BJ (cell line): ENCODE measurements at places on chromosomes 2 and 18.

DNA sequence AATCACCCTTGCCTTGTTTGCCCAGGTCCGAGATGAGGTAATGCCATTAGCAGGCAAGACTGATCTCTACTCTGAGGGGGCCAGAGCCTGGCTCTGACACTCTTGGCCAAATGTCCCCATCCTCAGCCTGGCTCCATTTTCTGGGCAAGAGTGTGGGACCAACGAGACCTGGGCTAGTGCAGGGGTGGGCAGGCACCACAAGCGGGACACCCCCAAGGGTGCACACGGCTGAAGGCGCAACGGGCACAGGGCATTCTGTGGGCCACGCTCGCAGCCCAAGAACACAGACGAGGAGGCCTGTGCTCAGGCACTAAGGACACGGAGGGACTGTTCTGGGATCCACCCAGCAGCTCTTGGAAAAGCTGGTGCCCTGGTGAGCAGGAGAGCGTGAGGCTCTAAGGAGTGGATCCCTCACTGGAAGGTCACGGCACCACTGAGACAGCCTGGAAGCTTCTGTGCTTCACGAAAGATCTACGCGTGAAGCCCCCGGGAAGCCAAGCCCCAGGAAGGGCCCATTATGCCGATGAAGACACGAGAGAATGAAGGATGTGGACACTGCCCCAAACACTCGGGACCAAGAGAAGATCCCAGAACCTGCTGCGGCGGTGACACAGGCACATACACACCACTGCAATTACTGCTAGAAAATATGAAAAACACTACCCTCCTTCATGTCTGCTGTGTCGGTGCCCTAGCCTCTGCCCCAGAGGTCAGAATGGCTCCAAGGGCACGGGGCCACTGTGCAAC is 138.2 kb downstream of the HDAC4 start:
- no peak for DNase-seq

GRCh38 chr18:74171910-74172606 is 23.7 kb downstream of the TIMM21 start:
- no peak for DNase-seq

- peak; percentile 31 for DNase-seq
Measured at GRCh38 chr2:106192752-106193689, 1.1 kb downstream of the UXS1 start.

DNA sequence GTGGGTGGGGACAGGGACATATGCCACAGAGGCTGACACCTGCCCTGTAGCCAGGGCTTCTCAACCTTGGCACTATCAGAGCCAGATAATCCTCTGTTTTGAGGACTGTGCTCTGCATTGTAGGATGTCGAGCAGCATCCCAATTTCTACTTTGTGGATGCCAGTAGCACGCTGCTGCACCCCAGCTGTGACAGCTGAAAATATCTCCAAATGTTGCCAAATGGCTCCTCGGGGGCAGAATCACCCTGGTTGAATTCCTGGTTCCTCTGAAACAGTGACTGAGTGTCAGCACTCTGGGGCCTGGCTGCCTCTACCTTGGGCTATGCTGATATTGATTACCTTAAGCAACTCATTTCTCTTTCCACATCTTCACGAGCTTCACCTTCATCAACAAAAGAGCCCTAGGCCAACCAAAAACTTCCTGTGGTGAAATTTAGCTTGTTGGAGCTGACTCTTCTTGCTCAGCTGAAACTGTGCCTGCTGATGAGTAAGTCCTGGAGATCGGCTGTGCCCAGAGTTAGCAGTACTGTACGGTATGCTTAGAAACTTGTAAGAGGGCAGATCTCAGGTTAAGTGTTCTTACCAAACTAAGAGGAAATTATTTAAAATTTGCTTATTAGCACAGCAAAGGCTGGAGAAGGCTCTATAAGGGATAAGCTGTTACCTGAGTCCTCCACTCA is 138.1 kb downstream of the SEPTIN10 start:
- DNase-seq, result no peak

- no peak for DNase-seq
Measured at GRCh38 chr2:64478502-64479230, 24.7 kb downstream of the LGALSL start.

DNA sequence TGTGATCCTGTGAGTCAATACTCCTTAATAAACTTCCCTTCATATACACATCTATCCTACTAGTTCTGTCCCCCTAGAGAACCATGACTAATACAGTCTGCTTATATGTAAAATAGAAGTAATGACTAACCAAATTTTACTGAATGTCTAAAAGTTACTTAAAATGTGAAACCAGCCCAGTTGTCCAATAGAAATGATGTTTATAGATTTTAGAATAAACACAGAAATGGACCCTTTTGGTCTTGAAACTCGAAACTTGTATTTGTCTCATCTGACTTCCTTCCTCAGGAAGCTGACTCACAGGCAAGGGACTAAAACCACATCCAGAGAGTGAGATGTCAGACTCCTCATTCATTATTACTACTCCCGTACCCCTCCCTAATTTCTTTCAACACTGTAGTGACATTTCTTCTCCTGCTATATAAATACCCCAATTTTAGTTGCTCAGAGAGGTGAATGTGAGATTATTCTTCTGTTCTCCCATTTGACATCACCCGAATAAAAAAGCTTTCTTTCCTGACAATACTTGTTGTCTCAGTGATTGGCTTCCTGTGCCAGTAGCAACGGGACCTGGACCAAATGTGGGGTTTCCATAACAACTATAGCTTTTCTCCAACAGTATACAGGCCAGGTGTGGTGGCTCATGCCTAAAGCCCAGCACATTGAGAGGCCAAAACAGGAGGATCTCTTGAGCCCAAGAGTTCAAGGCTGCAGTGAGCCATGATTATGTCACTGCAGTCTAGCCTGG is 486.0 kb downstream of the ERBB4 start:
- DNase-seq, result no peak

DNA sequence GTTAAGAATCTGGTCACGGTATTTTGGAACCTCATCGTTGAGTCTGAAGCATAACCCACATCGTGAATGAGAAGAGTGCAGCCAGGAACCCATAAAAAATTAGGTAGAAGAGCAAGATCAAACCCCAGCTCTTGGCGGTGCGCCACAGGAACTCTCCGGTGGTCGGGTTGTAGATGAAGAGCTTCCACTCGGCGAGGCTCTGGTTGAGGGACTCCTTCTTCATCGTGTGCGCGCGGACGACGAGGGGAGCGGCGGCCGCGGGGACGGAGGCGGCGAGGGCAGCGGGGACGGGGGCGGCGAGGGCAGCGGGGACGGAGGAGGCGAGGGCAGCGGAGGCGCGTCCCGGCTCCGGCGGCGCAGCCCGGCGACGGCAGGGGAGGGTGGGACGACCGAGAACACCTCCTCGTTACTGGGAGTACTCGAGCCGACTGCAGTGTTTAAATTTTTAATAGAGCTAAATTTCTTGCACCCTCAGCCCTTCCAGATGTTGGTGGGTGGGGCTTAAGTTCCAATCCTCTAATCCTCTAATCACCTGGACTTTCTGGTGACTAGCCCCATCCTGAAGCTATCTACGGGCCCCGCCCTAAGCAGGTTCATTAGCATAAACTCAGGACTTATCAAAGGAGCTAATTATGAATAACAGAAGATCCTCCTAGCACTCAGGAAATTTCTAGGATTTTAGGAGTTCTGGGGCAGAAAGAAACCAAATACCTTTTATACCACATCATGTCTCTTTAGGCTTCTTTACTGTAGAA is 20.4 kb upstream of the PAPOLG start:
- DNase-seq, result no peak

DNA sequence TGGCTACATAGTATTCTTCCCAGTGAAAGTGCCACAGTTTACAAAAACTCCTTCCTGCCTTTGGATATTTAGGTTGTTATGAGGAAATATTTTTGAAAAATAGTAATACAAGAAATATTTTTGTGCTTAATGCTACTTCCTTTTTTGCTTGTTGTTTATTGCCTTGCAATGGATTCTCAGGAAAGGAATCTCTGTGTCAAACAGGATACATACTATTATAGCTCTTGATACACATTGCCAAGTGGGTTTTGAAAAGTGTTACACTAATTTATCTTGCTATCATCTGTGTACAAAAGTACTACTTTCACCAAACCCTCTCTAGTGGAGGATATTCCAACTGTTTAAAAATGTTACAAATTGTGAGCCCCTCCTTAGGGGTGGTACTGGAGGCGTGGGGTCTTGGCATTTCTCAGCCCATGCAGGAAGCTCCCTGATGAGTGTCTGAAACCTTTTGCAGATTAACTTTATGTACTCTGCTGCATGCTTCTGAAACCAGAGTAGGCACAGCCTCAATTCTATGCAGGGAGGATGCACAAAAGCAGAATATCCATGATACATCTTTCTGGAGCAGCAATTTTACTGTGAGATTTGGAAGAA is 54.5 kb downstream of the EVA1A start:
- DNase-seq, result no peak

DNA sequence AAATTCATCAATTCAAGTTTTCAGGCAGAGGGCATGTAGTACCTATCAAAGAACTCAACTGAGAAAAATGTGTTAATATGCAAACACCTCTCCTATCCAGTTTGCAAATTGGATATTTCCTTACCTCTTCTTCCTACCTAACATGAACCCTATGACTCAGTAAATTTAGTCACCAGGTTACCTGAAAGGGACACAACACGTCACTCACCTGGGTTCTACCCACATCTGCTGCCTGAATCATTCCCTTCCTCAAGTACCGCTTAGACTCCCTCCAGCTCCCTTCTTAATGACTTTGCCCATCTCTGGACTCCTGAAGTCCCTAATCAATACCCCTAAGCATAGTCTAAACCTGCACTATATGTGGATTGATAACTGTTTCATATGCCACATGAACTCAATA is 10.4 kb downstream of the ANKRD44 start:
- DNase-seq, result no peak

DNA sequence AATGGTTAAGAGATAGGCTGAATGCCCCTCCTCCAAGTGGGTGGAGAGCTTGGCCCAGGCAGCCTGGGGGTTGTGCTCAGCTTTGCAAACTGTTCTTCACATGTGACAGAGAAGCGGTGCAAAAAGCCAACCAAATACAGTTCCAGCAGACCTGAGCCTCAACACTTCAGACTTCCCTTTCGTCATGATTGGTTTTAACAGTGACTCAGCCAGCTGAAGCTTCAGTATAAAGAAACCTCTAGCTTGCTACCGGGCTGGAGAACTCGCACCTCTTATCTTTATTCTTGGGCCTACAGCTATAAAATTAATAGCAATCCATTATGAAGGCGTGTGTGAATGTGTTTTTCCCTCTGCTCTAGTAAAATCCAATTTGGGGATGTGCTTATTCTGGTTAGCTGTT is 20.0 kb downstream of the SETBP1 start:
- no peak for DNase-seq

DNA sequence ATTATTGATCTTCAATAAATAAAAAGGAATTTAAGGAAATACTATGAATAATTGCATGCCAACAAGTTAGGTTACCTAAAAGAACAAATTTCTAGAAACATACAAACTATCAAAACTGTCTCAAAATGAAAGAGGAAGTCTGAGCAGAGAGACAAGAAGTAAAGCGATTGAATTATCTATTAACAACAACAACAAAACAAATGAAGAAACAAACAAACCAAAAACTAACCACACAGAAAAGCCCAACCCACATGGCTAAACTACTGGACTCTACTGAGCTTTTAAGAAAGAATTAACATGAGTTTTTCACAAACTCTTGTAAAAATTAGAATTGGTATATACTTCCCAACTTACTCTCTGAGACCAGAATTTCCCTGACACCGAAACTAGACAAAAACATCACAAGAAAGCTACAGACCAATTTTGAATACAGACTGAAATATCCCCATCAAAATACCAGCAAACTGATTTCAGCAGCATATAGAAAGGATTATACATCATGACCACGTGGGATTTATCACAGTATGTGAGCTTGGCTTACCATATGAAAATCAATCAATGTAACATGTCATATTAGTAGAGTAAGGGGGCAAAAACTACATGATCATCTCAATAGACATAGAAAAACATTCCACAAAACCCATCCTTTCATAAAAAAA is 16.6 kb upstream of the GALNT1 start:
- no peak for DNase-seq

GRCh38 chr2:30179536-30179935 is 32.7 kb downstream of the YPEL5 start:
- DNase-seq, result no peak
